Activated CD4-positive, alpha-beta T cell treated with anti-CD3 and anti-CD28 coated beads, Interleukin-2, amount 50 U/mL, for 48 hours (primary cell): ENCODE measurements at places on chromosomes 11 and 22.

GRCh38 chr22:39408173-39408572 is 8.6 kb downstream of the TAB1 start:
- DNase-seq = no peak

DNA sequence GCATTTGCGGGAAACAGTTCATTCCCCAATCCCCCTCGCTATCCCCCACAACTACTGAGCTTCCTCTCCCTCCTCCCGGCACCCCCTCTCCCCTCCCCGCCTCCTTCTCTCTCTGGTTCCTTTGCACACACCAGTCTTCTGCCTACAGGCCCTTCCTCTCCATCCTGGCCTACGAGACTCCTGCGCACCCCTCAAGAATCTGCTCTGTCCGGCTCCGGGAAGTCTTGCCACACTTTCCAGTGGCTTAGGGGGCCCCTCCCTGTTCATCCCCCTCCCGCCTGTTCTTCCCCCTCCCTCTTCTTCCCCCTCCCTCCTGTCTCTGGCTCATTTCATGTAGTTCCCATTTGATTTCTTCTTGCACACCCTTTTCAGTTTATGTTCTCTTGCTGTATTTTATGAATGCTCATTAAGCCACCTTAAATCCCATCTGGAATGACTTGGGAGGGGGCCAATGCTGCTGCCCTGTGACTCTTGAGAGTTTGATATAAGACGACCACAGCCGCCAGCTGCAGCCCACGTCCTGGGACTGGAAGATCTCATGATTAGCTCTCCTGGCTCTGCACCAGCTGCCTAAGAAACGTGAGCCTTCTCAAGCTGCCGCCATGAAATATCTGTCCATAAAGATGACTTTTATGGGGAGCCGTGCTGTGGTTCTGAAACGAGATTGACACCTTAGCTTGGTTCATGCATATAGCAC is 50.9 kb downstream of the RPS6KA4 start:
- DNase-seq = no peak

DNA sequence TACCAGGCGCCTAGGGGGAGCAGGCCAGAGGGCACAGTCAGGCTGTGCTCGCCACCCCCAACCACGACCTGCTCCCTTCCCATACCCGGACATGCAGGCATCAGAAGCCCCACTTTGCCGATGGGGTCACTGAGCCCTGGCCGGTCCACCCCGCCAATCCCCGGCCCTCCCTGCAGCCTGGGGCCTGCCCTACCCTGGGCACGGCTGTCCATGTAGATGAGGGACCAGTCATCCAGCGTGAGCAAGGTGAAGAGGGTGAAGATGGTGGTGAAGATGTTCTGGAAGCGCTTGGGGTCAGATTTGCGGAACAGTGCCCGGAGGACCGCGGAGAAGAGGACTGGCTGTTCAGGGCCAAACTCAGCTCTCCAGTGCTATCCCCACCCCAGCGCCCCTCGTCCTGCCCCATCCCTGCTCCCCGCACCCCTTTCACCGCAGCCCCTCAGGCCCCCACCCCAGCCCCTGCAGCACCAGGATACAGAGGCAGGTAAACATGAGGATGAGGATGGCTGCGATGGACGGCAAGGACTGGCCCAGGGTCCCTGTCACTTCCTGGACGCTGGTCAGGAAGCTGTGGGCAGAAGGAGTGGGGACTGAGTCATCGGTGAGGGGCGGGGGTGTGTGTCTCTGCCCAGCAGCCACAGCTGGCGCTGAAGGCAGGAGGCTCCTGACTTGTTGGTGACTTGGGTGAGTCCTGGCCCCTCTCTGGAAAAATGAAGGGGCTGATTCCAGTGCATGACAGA is 5.5 kb downstream of the CATSPER1 start:
- DNase-seq = peak; percentile 36

GRCh38 chr11:115298300-115299012 is 205.8 kb downstream of the CADM1 start:
- no peak for DNase-seq

DNA sequence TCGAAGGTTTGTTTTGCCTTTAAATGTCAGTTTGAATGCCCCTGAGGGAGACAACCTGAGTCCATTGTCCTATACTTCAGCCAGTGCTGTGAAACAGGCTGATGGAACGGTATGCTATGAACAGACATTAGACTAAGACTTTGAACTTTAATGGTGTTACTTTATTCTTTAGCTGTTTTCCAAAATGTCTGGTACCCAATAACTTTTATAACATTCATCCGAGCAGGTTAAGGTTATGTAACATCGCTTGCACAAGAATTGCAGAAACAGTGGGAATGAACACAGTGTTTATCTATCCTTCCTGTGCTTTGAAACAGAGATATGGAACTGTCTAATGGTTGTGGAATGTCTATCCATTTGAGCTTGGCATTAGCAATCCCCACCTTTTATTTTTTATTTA is 12.5 kb upstream of the PTS start:
- DNase-seq = no peak

GRCh38 chr11:77287136-77287535 is 14.3 kb downstream of the GDPD4 start:
- no peak for DNase-seq

DNA sequence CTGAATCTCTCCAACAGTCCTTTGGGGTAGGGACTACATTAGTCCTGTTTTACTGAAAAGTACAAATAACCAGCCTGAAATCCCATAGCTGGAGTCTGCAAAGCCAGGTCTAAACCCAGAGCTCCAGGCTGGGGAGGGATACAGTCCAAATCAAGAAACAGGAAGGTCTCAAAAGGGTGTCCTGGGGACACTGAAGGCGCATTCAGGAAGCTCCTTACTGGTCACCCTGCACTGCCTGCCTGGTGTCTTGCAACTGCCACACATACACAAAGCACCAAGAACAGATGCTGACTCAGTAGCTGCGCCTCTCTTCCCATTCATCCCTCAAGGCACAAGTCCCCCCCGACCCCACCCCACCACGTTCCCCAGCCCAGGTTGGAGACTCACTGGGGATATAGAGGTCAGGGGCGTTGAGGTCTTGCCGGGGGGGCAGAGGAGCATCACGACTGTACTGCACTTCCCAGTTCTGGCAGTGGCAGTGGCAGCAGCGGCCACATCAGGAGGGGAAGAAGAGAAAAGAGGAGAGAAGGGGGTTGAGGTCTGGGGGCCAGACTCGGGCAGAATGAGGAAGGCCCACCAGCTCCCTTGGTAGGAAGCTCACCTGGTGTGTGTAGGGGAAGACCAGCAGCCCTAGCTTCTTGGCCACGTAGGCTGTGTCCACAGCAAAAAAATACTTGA is 1.6 kb downstream of the YIF1A start:
- no peak for DNase-seq

DNA sequence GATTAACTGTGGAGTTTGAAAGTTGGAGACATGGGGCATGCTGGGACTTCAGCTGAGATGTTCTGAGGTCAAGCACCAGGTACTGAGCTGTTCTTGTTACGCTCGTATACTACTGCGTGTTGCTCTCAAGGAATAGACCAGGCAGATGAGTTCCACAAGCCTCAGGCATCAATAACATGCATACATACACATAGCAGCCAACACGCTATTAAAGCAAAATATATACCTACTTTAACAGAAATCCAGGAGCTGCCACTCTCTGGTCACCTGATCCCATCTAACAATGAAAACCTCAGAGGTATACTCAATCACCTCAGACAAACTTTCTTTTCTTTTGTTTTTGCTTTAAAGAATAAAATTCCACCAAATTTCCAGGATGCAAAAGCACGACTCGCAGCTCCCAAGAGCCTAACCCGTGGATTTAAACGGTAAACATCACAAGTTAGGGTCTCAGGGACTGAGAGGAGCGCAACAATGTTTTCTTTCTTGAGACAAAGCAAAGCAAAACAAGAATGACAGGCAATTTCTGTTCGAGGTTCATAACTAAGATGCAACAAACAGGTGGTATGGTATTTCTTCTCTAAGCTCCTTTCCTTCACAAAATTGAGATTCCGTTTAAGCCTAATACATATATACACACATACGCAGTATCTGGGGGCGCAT is 16.5 kb downstream of the BLID start:
- no peak for DNase-seq
